ENCODE measurements at places on chromosomes 3 and 15.
A peak's percentile ranks its signal among the peaks of the same experiment; 100 is the strongest.

DNA sequence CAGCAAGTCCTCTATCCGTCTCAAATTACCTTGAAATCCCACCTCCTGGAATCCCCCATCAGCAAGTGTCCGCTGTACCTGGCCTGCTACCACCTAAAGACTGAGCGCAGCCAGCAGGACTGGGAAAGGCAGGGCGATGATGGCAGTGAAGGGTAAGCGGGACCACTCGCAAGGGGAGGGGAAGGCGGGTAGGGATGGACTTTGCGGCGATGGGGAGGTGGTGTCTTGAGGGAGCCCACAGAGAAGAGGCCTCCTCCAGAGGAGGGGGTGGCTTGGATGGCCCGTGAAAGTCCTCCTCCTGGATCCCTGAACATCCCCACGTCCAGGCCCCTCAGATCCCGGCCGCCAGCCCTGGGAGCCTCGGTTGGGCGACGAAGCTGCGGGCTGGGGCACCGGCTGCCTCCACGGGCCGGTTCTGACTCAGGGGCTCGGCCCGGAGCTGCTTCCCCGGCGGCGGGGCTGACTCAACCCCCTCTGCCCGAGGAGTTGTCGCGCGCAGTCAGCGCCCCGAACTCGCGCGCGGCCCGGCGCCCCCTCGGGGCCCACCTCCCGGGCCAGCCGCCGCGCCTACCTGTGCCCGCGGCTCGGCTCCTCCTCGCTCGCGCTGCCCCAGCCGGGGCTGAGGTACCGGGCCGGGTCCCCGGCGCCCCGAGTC is 512 bp downstream of the LARP6 start:
- DNase-seq, result no peak

DNA sequence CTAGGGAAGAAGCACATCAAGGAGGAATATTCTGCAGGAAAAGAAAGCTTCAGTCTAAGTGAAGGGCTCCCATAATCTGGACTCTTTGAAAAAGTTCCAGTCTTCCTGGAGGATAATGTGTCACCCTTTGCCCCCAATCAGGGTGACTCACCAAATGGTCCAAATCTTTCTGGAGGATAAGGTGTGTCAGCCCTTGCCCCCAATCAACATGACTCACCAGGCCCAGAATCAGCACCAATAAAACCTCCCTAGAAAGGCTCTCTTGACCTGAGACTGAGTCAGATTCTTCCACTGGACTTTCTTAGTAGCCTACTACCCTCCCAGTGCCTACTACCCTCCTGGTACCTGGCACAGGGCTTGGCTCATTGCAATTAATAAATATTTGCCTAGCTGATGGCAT is 9.5 kb upstream of the ARL14 start:
- DNase-seq, result no peak

DNA sequence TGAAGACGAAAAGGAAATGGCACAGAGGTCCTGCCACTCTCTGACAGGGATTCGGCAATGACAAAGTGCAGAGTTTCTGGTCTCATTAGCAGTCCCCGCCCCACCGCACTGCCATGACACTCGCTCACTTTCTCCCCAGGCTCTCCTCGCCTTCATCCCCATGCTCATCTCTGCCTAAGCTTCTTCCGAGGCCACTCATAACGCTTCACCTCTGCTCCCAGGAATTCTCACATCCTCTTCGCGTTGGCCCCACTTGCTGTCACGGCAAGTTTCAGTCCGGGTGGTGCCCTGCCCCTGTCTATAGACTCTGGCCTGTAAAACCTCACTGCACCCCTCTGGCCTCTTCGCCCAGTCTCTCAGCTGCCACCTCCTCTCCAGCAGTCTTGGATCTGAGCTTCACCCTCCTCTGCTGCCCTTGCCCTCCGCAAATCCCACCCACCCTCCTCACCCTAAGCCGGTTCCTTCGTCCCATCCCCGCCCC is 654 bp downstream of the RUBCN start:
- peak; percentile 20 for DNase-seq

GRCh38 chr15:46556010-46556409 is 921.2 kb downstream of the SQOR start:
- DNase-seq, result no peak

DNA sequence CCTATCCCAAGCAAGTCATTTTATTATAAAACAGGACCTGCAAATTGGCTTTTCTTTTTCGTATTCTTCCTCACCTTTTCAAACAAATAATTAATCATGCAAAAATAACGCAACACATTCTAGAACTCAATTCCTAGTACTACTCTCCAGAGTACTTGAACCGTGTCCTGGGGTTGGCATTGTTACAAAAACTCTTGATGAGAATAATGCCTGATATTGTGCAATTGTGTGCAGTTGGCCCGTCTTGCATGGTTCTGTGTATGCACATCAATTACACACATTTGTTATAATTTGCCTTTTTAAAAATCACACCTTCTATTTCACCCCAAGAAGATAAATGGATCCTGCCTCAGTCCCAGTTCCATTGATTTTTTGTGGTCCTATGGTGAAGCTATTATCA is 205.4 kb downstream of the EPHB1 start:
- DNase-seq, result no peak

- no peak for DNase-seq
Measured at GRCh38 chr15:90496791-90497190, 32.9 kb upstream of the CRTC3 start.

- DNase-seq, result no peak
Measured at GRCh38 chr15:68148039-68148438, 57.1 kb downstream of the CALML4 start.

DNA sequence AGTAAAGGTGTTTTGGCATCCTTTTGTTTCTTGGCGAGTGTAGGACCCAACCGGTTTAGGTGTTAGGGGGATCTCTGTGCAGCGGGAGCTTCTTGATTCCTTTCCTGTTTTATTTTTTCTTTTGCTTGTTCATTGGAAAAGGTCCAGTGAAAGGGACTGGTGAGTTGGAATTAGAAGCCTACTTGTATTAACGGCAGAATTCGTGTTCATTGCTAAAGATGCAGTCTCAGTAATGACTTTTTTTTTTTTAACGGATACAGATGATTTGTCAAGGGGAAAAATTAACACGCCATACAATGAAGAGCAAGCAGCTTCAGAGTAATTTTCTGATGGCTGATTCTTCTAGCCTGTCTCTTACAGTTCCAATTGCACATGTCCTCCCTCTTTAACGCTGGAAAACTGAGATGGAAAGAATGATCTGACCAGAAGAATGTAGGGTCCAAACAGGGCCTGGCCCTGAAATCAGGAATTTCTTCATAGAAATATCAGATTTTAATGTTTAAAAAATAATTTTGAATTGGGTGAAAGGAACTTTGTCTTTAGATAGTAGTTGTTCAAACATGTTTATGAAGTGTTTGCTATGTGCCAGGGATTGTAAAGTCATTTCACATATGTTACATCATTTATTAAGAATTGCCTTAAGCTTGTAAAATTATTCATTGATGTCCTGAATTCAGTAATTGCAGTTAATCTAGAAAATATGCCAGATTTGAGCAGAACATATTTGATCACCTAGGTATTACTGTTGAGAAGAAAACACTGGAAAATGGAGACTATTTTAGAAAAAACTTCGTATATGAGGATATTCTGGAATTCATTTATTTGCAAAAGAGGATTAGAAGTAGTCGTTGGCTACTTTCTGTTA is 1.4 kb downstream of the MAPK6 start:
- DNase-seq, result no peak

GRCh38 chr3:79018671-79019136 is 749.1 kb downstream of the ROBO1 start:
- no peak for DNase-seq

DNA sequence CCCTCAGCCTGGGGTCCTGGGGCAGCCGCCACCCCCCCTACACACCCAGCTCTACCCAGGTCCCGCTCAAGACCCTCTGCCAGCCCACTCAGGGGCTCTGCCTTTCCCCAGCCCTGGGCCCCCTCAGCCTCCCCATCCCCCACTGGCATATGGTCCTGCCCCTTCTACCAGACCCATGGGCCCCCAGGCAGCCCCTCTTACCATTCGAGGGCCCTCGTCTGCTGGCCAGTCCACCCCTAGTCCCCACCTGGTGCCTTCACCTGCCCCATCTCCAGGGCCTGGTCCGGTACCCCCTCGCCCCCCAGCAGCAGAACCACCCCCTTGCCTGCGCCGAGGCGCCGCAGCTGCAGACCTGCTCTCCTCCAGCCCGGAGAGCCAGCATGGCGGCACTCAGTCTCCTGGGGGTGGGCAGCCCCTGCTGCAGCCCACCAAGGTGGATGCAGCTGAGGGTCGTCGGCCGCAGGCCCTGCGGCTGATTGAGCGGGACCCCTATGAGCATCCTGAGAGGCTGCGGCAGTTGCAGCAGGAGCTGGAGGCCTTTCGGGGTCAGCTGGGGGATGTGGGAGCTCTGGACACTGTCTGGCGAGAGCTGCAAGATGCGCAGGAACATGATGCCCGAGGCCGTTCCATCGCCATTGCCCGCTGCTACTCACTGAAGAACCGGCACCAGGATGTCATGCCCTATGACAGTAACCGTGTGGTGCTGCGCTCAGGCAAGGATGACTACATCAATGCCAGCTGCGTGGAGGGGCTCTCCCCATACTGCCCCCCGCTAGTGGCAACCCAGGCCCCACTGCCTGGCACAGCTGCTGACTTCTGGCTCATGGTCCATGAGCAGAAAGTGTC is 30.2 kb downstream of the PTPN23 start:
- no peak for DNase-seq

DNA sequence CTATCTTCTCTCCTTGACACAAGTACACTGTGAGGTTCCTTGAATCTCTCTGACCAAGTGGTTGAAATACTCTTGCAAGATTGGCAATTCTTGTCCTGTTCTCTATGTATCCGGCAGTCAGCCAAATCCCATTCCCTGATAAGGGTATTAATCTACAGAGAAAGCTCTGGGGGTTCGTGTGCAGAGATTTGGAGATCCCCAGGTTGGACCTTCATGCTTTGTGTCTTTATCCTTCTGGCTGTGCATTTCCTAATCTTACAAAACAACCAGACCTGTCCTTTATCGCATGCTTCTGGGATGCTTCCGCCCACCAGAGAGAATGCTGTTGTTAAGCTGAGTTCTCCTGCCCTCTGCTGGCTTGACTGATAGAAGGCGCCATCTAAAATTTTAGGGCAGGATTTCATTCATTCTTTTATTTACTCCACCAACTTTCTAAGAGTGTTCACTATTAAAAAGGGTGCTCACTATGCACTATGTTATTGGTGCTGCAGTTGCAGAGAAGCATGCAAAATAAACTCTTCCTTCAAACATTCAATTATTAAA is 8.6 kb upstream of the SST start:
- no peak for DNase-seq

DNA sequence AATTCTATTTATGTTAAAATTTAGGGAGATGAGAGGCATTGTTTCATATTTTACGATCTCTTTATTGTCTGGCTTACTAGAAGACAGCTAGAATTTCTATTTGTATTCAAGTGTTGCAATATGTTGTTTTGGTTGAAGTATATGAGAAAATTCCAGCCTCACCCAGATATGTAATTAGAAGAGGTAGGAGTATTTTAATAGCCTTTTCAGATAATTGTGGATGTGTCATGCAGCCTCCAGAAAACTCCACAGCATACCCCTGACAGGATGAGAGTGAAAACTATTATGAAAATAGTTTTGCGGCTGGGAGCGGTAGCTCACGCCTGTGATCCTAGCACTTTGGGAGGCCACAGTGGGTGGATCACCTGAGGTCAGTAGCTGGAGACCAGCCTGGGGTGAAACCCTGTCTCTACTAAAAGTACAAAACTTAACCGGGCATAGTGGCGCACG is 21.5 kb upstream of the USP3 start:
- DNase-seq, result no peak

DNA sequence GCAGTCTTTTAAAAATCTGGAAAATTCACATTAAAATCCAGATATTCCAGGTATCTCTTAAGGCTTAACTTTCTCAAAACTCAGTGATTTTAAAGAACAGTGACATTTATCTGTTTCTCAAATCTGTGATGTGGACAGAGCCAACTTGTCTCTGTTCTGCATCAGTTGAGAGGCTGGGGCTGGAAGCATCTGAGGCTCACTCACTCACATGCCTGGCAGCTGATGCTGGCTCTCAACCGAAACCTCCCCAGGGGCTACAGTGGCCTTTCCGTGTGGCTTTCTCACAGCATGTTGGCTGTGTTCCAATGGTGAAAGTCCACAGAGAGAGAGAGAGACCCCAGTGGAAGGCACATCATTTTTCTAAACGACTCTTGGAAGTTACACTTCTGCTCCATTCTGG is 53.5 kb downstream of the CEMIP start:
- no peak for DNase-seq

- no peak for DNase-seq
Measured at GRCh38 chr3:129052675-129053074, 7.9 kb upstream of the GP9 start.

- no peak for DNase-seq
Measured at GRCh38 chr3:100001526-100002270, 112.6 kb downstream of the FILIP1L start.

GRCh38 chr3:133273346-133273745 is 126.5 kb upstream of the BFSP2 start:
- DNase-seq, result no peak

- DNase-seq, result no peak
Measured at GRCh38 chr3:101077361-101078011, 84.3 kb upstream of the ABI3BP start.

DNA sequence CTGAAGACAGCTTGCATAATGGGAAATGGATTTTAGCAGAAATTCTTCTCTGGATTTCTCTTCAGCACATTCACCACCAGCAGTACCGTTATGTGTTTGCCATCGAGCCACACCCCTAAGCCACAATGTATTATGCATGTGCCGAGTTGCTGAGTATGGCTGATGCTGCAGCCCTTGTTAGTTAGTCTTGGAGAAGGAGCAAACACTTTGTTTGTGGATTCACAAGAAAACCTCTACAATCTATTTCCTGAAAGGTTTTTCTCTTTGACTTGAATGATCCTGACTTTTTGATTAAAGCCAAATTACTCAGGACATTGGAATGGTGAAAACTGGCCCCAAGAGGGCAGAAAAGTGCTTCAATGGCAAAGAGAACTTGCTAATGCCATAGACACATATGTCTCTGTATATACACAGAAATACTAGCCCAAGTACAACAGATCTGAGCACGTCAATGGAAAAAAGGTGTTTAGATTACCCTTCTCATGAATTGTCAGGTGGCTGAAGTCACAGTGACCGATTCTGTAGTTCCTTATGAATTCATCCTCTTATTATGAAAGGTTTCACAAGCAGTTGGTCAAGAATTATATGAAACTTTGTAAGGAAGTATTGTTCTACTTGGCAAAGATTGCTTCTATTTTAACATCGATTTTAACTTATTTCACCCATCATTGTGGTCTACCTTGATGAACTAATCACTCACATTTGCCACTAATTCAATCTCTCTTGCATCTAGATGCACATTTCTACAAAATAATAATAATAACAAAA is 103.0 kb downstream of the P3H2 start:
- no peak for DNase-seq

DNA sequence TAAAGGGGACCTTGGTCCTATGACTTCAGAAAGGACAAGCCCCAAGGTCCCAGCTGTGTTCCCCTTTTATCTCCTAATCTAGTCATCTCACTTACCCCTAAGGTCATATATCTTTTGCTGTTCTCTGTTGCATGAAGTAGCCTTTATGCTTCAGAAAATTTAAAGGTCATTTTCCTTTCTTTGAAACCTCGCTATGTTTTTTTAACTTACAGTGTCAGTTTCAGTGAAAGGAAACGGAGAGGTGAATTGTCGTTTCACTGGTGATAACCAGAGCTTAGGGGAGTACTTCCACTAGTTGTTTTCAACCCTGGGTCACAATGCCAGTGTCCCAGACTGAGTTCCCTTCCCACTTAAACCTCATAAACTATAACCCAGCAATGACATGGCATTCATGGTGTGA is 357.4 kb downstream of the GAP43 start:
- no peak for DNase-seq

Data from stimulated activated CD4-positive, alpha-beta T cell treated with anti-CD3 and anti-CD28 coated beads, TNF-alpha, amount 100 ng/mL, for 24 hours (primary cell).